ENCODE measurements at places on chromosomes 12 and 14.

GRCh38 chr14:73729556-73730265 lies 15.5 kb upstream of the PNMA1 start:
- no peak for DNase-seq

DNA sequence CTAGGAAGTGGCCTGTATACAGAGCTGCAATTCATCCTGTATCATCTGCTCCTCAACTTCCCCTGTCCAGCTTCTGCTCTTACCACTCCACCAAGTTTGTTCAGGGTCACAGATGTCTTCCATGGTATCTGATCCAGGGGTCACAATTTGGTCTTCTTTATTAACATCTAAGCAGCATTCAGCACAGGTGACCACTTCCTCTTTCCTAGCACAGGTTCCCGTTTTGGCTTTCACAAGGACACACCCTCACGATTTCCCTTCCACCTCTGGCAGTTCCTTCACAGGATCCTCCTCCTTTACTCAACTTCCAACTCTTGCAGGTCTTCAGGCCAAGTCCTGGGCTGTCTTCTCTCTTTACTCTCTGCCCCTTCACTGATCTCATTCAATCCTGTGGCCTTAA lies 93.6 kb downstream of the TTC7B start:
- DNase-seq, result no peak

GRCh38 chr14:19828314-19828713 lies 24.7 kb downstream of the OR4N2 start:
- DNase-seq, result no peak

DNA sequence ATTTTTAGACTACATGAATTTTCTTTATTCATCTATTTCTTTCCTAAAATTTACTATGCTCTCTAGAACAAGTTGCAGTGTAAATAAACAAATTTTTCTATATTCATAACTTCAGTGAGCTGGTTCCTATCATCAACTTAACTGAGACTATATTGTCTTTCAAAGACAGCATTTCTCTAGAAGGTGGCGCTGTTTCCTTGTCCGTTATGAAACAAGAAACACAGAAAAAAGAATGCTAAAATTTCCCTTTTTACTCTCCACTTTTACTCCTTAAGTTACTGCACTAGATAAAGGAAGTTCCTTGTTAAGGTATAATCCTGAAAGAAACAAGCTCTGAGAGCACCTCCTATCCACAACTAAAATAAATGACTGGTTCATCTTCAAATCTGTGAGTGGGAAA lies 8.2 kb upstream of the CLEC2A start:
- DNase-seq, result no peak

DNA sequence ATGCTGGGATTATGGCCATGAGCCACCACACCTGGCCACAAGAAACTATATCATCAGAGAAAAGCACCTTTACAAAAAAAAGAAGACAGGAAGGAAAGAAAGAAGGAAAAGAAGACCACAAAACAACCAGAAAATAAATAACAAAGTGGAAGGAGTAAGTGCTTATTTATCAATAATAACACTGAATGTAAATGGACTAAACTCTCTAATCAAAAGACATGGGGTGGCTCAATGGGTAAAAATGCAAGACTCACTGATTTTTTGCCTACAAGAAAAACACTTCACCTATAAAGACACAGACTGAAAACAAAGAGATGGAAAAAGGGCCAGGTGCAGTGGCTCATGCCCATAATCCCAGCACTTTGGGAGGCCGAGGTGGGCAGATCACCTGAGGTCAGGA lies 65.7 kb downstream of the MAPKAPK5 start:
- no peak for DNase-seq

GRCh38 chr14:83463500-83464098 lies 1929.9 kb upstream of the SEL1L start:
- DNase-seq, result peak; percentile 37

DNA sequence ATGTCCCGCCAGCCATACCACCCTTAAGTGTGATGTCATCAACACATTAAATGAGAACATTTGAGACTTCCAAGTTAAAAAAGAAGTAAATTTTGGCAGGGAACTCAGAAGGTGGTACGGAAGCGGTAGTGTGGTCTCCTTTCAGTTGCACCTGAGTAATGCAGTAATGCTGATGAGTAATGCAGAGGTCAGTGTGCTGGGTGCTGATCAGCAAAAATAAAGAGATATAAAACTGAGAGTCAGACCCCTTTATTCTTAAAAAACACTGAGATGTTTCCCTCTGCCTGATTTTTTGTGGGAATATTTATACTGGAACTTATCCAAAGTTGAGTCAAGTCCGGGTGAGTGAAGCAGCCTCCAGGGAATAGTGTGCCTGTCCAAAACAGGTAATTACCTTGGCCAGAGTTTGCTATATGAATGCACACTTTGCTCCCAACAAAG lies 370.6 kb upstream of the PRICKLE1 start:
- no peak for DNase-seq

DNA sequence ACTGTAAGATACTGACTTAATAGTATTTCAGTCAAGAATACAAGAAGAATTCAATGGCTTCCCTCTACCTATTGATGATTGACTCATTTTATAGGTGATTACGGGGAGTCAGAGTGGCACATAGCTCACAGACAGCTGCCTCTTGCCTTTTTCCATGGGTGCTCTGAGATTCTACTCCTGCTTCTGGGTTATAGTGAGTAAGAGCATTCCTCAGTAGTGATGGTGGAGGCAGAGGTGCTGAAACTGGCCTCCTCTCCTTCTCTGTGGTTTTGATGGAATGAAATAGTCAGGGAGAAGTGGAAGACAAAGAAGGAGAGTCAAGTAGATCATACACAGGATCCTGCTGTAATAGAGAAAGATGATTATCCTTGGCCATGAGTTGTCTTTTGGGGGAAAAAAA lies 438.2 kb upstream of the FAR2 start:
- no peak for DNase-seq

DNA sequence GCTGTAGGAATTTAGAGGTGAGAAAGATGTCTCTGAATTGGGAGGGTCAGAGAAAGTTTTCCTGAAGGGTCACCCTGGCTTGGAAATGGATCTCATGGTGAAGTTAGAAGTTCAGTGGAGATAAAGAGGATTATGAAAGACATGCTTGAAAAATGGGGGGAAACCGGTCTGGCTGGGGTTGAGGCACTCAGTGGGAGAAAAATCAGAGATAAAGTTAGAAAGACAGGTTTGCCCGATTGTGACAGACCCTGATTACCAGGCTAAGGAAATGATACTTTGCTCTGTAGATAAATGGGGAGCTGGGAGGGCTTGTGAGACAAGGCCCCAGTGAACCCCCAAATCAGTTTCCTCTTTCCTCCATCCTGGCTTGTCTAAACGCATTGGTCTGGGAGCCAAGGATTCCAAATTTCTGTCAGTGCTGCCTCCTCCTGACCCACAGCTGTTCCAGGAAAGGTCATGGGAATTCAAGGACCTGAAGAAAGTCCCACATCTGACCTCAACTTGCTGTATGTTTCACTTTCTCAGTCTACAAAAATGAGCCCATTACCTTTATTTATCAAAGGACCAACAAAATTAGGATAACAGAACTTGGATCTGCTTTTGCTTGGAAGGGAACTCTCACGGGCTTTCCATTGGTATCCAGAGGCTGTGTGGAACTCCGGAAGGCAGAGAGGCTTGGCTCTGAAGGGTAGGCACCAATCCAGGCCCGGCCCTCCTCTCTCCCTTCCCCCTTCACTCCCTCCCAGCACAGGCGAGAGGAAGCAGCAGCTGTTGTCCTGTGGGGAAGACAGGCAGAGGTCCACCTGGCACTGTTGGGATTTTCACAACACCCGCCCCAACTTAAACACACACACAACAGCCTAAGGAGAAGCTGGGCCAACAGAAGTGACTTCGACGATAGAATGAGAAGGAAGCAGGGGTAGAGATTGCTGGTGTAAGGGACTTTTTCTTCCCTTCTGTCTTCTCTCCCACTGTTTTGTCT lies 3.4 kb upstream of the RNASE7 start:
- DNase-seq, result peak; percentile 35

DNA sequence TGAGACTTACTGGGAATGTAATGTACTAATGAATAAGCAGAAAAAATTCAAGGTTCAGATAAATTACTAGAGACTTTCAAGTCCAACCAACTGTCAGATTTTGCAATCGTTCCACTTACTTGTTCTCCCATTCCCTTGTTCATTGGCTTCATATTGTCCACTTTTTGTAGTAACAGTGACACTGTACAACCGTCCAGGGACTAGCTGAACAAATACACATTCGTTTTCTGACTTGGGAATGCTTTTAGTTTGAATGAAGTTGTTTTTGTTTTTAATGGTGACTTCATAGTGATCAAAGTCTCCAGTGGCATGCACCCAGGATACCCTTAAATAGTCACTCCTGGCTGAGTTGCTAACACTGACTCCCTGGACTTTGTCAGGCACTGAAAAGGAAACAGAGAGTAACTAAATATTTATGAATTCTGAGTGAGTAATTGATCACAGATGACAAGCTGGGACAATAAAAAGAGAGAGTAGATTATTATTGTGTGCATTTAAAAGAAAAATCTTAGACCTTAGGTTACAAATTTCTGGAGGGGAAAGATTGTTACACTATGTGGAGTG lies 65.4 kb downstream of the PTPRB start:
- DNase-seq, result no peak

- no peak for DNase-seq
Observed at GRCh38 chr12:72471806-72472205, 199.6 kb downstream of the TRHDE start.

- no peak for DNase-seq
Observed at GRCh38 chr14:21229821-21230220, 39.4 kb downstream of the HNRNPC start.

DNA sequence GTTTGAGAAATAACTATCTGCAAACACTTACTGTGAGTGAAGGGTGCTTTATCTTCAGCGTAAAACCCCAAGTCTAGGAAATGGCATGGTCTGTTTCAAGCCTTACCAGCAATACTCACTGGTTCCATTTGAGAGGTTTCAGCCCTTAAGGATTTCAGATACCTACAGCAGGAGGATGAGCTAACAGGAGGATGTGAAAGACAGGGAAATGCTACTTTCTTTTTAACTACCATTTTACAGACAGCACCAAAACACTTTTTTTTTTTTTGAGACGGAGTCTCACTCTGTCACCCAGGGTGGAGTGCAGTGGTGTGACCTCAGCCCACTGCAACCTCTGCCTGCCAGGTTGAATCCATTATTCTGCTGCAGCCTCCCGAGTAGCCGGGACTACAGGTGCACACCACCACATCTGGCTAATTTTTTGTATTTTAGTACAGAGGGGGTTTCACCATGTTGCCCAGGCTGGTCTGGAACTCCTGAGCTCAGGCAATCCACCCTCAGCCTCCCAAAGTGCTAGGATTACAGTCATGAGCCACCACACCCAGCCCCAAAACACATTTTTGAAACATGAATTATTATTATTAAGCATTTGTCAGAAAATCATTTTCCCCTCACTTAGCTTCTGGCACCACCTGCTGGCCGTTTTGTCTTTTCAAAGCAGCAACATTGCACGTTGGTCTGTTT lies 4.6 kb downstream of the MTRFR start:
- DNase-seq, result peak; percentile 36

DNA sequence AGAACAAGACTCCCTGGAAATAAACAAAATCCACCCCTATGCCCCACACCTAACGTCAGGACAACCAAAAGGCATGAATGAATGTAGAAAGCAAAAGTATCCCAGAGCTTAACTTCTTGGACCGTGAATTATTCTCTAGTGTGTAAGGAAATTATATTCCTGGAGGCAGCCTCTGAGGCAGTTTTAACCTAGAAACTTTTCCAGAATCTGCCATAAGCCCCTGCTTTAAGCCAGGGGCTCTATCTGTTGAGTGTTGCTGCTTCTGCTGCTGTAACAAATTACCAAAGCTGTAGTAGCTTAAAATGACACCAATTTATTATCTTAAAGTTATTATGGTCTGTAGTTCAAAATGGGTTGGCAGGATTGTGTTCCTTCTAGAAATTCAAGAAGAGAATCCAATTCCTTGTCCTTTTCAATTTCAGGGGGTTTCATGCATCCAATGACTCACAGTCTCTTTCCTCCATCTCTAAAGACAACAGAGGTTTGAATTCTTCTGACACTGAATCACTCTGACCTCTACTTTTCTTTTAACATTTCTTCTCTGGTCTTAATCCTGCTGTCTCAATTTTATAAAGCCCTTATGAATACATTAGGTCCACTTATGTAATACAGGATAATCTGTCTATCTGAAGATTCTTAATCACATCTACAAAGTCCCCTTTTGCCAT lies 242.7 kb downstream of the ATXN7L3B start:
- DNase-seq, result no peak

GRCh38 chr14:54935958-54936357 lies 33.3 kb upstream of the GCH1 start:
- no peak for DNase-seq

DNA sequence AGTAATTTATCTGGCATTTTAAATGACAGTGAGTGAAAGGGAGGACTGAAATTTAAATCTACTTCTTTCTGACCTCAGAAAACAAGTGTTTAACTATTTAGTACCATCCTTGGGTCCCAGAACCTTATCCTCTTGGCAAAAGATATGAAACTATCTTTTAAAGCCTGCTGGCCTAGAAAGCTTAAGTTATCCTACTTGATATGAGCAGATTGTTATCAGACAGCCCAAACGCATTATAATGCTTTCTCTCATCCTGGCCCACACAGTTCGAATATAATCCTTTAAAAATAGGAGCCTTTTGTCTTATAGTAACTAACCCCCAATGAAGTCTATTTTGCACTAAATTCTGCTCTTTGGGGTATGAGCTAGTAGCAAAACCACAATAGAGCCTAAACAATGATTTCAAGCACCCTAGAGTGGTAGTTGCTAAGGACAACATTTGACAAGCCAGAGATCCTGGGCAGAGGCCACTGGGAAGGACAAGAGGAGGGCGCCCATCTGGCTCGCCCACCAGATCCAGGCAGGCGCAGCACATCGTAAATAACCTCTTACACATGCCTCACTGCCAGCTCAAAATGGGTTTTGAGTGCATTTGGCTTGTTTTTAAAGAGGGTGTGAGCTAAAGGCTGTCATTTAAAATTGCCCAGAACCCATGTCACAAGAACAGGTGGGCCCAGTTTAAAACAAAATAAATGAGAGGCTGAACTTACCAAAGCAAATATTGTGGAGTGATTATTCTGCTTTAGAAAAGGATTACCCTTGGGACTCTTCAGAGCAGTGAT lies 37.7 kb upstream of the CRY1 start:
- DNase-seq, result peak; percentile 69

GRCh38 chr12:115570069-115570777 lies 707.3 kb downstream of the MED13L start:
- DNase-seq, result no peak

DNA sequence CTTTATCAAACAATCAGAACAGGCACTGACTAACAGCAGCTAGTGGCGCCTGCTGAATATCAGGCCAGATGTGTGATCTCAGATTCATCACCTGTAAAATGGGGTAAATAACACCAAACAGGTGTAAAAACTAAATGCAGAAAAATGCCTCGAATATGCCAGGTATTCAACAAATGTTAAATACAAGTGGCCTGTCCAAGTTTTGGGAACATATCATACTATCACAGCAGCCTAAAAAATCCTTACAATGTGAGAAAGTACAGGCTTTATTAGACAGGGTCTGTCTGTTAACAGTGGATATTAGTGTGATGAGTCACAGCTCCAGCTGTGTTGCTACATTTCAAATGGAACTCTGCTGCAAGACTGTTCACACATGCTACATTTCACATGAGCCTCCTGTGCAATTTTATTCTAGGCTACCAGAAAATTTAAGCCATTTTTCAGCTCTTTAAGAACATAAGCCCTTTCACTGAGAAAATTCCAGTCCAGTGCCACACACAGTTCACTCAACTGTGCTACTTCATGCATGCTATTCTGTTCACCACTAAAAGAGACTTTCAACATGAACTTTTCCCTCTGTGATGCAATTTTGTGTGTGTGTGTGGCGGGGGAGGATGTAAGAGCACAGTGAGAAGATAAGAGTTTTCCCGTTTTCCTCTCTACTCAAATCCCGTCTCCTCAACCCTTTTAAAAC lies 56.7 kb downstream of the MSRB3 start:
- DNase-seq, result no peak
